Activated CD4-positive, alpha-beta T cell treated with anti-CD3 and anti-CD28 coated beads for 24 hours (primary cell): ENCODE measurements at places on chromosomes 7 and 10.
A peak's percentile ranks its signal among the peaks of the same experiment; 100 is the strongest.

DNA sequence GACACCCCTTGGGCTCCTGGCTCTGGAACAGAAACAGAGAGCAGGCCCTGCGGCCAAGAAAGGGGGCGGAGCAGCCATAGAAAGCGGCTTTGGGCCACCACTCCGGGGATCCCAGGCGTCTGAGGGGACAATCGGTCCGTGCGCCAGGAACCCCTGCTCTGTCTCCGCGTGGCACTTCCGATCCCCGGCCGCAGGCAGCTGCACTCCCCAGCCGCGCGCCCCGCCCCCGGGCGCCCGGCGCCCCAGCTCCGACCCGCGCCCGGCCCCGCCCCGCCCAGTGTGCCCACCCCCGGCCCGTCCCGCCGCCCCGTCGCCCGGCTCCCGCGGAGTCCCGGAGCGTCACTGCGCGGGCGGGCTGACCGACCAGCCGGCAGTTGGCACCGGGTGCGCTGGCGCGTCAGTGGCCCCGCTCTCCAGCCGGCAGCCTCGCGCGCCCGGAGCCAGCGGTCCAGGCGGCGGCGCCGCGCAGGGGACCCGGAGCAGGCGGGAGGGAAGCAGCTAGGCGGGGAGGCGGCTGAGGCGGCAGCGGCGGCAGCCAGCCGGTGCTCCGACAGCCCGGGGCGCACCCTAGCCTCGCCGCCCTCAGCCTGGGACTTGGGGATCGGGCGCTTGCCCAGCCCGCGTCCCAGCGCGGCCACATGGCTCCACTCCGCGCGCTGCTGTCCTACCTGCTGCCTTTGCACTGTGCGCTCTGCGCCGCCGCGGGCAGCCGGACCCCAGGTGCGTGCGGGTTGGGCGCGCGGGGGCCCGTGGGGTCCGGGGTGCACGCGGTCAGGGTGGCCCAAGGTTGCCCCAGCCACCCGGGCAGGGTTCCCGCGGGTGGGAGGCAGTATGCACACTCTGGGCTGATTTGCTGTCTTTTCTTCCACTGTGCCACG lies at the start of gene ADAMTS14:
TSS of gene ADAMTS14 (plus strand) at position 342 of the 878 bp plus-strand sequence. CDS start at position 639, 297 bp downstream.
- DNase-seq = no peak

DNA sequence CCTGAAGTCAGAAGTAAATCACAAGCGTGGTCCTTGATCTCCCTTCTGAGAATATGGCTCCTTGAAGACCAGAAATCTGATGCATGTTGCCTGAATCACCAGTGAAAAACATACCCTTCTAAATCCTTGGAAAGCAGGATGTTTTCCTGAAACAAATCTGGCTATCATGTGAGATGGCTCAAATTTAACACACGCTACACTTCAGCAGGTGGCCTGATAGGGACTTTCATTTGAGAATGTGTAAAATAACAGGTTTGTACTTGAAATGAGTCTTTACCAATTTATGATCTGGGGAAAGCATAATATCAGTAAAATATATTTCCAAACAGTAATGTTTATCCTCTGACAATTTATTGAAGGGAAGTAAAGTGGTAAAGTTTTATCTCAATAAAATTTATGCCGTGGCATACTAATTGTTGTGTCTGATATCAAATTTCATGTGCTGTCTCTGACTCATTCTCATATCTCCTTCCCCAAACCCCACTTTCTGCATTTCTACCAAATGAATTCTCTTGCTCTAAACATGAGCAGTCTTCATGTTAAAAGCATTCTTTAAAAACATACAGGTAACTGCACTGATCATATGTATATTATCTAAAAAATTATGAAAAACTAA lies 17.4 kb downstream of the CYP3A4 start:
- no peak for DNase-seq

- no peak for DNase-seq
Observed at GRCh38 chr7:47816647-47817046, 131.6 kb downstream of the PKD1L1 start.

- DNase-seq = no peak
Observed at GRCh38 chr10:71729161-71729636, 9.6 kb upstream of the C10orf105 start.

GRCh38 chr7:43666938-43667337 lies 62.4 kb downstream of the COA1 start:
- no peak for DNase-seq

GRCh38 chr7:41886262-41886900 lies 183.5 kb upstream of the INHBA start:
- no peak for DNase-seq

DNA sequence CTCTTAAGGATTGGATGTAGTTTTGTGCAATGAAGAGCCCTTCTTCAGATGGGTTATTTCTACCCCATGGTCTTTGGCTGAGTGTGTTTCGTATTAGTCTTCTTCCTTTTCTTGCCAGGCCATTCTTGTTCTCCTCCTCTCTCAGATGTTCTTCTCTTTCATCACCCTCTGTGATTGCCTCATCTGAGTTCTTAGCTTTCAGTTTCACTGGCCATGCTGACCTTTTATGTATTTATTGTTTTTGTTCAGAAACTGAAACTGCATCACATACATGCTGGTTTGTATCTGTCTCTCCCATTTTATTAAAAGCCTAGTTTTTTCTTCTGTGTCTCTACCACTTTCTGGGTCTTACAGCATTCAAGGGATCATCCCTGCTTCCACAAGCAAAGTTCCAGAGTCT lies 21.7 kb upstream of the PCGF5 start:
- DNase-seq = no peak

DNA sequence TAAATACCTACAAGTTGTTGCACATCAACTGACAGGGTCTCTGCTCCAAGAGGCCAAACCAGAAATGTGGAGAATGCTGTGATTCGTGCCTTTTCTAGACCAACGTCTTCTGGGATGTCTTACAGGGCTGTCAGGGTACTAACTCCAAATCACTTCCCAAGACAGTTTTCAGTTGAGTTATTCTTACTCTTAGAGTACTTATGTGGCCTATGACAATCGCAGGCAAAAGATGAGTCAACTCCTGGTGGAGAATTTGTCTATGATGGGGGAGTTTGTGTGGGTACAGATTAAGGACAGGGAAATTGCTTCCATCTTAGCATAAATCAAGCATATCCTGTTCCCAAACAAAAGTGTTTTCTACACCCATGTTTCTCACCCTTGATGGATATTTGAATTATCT lies 734.8 kb downstream of the TNS3 start:
- DNase-seq = no peak

DNA sequence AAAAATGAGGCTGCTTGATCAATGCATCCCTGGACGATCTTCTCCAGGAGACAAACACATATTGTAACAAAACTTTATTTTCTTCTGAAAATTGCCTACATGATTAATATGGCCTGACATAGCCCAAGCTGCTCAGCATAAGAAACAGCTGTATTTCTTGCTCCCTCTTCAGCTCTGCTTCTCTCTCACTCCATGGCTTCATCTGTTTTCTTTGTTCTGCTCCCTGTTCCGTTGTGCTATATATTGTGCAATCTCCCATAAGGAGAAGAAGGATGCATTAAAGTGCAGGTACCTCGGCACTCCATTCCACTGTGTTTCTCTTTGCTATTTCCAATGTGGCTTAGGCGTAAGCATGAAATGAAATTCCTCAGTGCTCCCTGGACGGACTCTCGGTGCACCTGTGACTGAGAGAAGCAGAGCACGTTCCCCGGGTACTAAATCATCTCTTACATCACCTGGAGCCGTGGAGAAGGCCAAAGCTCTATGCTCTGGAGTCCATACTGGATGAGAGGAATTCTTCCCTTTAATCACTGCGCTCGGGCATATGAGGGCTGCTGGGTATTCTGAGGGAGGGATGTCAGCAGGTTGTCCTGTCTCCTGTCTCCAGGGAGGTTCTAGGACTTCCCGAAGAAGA lies 254.3 kb downstream of the GALNT17 start:
- no peak for DNase-seq

DNA sequence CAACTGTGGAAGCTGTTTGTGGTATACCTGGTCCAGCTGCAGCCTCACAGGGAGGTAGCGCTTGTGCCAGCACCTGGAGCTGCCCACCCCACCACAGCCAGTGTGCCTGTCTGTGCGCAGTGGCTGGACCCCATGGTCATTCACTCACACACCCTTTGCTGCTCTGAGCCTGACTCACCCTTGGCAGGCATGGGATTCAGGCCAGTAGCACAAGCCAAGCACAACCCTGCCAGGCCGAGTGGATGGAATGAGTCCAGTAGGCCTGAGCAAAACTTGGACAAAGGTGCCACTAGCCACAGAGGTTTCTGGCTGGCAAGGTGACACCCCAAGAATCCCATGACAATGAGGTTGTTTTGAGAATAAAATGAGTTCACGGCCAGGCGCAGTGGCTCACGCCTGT lies 19.0 kb downstream of the RBM48 start:
- no peak for DNase-seq

GRCh38 chr7:98957766-98958165 lies 79.4 kb downstream of the TRRAP start:
- DNase-seq = no peak

DNA sequence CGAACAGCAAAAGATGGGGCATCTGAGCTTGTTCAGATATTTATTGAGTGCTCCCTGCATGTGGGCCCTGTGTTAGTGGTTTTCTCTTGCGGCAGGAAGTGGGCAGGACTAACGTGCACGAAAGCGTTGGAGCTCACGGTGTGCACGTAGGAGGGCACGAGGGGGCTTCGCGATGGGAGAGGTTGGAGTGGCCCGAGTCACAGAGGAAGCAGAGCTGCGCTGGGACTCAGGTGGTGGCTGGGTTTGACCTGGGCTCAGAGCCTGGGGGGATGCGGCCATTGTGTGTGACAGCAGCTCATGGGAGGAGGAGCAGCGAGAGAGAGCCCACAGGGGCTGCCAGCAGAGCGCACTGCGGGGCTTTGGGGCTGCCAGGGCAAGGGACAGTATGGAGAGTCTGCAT lies 7.7 kb downstream of the ZSCAN25 start:
- peak; percentile 40 for DNase-seq

DNA sequence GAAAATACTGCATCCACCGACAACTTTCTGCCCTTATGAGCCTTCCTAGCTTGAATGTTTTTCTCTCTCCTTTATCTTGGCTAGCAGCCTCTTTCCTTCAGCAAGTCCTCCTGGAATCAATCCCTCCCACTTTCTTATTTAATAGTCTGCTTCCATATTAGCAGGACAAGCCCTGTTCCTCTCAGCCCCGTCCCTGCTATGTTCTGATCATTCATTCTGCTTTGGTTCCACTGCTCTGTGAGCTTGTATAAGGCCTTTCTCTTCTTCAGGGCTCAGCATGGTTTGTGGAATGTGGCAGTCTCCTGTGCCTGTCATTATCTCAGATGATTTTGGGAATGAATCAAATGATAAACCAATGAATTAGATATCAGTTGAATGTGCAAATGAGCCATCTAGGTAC lies 420.1 kb downstream of the DPP6 start:
- DNase-seq = no peak

GRCh38 chr10:32225976-32226375 lies 121.0 kb downstream of the EPC1 start:
- DNase-seq = no peak

DNA sequence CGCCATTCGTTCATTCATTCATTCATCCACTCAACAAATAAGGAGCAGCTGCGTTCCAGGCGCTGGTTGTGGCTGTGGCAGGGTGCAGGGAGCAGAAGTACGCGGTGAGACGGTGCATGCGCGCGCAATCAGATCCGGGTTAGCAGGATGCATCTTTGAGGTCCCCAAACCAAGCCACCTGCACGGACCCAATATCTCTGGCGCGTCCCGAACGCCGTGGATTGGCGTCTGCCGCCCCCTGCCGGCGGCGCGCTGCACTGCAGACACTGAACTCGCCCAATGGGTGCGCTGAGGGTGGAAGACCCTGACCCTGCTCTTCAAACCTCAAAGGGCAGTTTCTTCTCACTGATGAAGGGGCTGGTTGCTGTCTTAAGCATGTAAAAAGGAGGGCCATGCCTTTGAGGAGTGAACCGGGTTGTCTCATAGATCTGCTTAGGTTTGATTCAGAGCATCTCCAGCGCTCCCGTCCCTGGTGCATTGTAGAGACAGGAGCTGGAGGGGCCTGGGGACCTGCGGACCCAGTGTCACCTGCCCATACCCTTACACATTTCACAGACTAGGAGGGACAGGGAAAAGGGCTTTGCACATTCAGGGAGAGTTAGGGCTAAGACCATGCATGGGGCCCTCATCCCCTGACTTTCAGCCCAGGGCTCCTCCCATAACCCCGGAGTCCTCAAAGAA lies 102.5 kb downstream of the RAMP3 start:
- peak; percentile 71 for DNase-seq

DNA sequence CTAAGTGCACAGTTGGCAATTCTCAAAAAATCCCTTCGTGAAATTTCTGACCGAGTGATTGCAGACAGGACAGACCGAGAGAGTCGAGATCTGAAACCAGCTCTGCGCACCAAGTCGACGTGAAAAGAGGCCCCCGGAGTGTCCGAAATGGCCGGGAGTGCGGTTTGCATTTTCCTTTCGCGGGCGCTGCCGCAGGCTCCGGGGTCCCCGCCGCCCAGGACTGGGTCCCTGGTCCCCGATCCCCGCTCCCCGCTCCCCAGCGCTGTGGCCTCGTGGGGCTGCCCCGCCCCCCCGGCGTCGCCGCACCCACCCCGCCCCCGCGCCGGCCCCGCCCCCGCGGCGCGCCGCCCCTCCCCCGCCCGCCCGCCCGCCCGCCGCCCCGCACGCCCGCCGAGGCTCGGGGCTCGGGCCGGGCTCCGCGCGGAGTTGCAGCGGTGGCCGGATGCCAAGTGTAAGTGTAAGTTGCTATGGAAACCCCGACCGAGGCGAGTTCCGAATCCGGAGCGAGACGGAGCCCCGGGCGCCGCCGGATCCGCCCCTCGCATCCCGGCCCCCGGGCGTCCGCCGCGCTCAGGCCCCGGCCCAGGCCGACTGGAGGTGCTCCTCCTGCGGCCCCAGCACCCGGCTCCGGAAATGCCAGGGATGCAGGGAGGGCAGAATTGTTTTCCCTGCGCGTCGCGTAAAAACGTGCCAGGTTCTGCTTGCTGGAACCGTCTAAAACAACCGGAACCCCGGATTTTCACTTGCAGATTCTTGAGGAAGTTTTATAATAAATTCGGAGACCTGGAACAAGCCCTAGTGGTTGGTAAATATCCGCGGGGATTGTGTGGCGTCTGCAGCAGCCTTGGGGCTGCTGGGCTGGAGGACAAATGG lies 4.6 kb downstream of the BMI1 start:
- DNase-seq = peak; percentile 49

DNA sequence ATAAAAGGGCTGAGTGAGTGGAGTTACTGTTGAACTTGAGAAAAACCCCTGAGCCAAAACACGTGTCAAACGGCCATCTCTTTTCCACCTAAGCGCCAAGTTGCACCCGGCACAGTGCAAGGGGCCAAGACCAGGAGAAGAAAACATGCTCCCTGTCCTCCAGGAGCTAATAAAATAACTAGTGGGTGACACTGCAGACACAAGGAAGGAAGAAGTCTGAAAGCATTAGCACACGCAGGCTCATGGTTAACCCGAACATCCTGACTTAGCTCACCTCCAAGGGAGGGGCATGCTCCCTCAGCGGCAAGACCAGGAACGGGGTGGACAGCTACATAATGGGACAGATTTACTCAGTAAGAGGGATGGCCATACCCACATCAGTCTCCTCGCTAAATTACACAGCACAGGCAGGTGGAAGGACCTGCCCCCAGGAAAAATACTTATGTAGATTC lies 65.0 kb downstream of the PIP4K2A start:
- DNase-seq = peak; percentile 18

GRCh38 chr10:96017191-96017687 lies 26.1 kb upstream of the CCNJ start:
- DNase-seq = no peak
